Renal cortex interstitium (tissue), 15 donors: ENCODE measurements at places on chromosomes 7 and 10. TPM values are rescaled to one million over a fixed set of nuclear protein-coding genes. Genes with fewer than 3 reads are reported as not detected.

- no peak for DNase-seq
Observed at GRCh38 chr7:15680446-15680845, 6.0 kb downstream of the MEOX2 start.

DNA sequence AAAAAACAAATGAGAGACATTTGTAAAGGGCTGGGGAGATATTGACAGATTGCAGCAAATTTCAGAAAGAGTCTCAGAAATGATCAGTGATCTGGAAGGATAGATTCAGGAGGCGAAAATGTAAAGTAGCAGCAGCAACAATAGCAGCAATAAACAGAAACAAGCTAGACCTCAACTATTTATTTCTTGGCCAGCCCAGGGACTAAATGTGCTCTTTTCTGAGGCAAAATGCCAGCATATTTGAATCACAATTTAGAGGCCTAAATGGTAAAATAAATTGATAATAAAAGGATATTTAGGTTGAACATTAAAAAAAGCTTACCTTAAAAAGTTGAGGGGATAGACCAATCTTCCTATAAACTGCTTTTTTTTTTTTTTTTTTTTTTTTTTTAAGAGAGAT is 134.6 kb upstream of the ITGB1 start:
- DNase-seq = no peak

GRCh38 chr7:95316588-95316987 is 7.7 kb downstream of the PON1 start:
- DNase-seq = no peak

GRCh38 chr10:32237644-32238345 is 109.2 kb downstream of the EPC1 start:
- DNase-seq = no peak

The C7orf25 gene
- 8.0 TPM for polyA plus RNA-seq
